Caki2 (cell line): ENCODE measurements at places on chromosomes 6 and 20.

GRCh38 chr6:34757687-34758274 is 476 bp downstream of the SNRPC start:
- no peak for DNase-seq

GRCh38 chr6:10976571-10976970 is 67.5 kb downstream of the ELOVL2 start:
- no peak for DNase-seq

- no peak for DNase-seq
Measured at GRCh38 chr6:50962213-50962759, 143.6 kb downstream of the TFAP2B start.

GRCh38 chr6:1997702-1998101 is 247.7 kb downstream of the GMDS start:
- DNase-seq, result no peak

GRCh38 chr6:3779574-3779849 is 28.0 kb upstream of the PXDC1 start:
- DNase-seq, result no peak

- DNase-seq, result peak; percentile 45
Measured at GRCh38 chr6:90393232-90393884, 96.7 kb upstream of the BACH2 start.

DNA sequence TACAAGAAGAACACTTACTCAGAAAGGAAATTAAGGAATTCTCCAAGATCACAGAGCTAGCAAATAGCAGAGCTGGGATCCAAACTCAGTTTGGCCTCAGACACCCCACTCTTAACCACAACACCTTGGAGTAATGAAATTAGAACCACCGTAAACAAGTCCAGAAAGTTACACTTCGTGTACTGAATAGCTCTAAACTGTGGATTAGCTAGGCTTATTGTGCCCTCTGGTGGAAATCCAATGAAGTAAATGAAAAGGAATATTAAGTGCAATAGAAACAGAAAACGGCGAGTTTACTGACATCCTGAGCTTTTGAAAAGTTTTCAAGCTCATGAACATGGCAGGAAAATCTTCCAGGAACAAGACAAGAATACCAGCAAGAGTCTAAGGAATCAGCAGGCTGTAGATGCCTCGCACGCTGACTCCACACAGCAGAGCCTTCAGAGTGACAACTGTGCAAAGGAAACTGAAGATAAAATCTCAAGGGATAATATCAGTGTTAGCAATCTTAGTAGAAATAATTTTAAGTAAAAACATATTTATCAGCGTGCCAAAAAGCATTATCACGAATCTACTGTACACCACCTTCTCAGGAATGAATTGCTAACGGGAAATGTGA is 34.6 kb downstream of the FBXO5 start:
- DNase-seq, result peak; percentile 14

- no peak for DNase-seq
Measured at GRCh38 chr6:105935416-105935815, 150.7 kb upstream of the PRDM1 start.
